Endodermal cell (in vitro differentiated cells): ENCODE measurements at places on chromosomes 7 and 10. TPM values are rescaled to one million over a fixed set of nuclear protein-coding genes. Genes with fewer than 3 reads are reported as not detected.

Gene VSTM4
- 0.45 and 0.51 TPM in 2 replicates for total RNA-seq

Gene ITPRID1
- 19.5 and 21.8 TPM in 2 replicates for total RNA-seq

Gene NYAP1
- total RNA-seq: 7.6 to 22.8 TPM (median 7.9 TPM) in 3 replicates

Gene SPDYE16
- not detected in 3 replicates for total RNA-seq

- H3K27me3 ChIP-seq: no peaks in the 10 kb centered on the region
- DNase-seq: no peak
- H3K4me1 ChIP-seq: no peaks in the 10 kb centered on the region
- H3K4me3 ChIP-seq: no peak overlapping the region
- H3K27ac ChIP-seq: no peak overlapping the region
Observed at GRCh38 chr7:98681951-98682350, 64.9 kb downstream of the NPTX2 start.
